Stimulated activated naive CD8-positive, alpha-beta T cell treated with anti-CD3 and anti-CD28 coated beads, Interleukin-15, Interleukin-2, amounts not matched to agents 100 U/mL and 50 U/mL, for 24 hours (primary cell): ENCODE measurements at places on chromosomes 12 and 14.
A peak's percentile ranks its signal among the peaks of the same experiment; 100 is the strongest.

- no peak for DNase-seq
Measured at GRCh38 chr12:11812241-11812585, 162.7 kb downstream of the ETV6 start.

DNA sequence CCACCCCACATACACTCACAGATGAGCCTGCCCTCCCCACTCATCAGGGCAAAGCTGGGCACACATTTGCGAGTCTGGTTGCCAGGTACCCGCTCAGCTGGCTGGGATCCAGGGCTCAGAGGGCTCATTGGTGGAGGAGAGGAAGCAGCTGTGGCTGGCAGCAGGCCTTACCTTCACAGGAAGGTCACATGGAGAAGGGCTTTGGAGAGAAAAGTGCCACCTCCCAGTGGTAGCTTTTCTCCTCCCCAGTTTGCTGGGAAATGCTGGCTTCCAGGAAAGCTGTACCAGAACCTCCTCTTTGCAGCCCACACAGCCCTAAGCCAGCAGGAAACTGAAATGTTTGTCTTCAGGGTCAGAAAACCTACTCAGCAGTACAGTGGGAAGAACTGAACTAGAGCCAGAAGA is 55.6 kb downstream of the LGMN start:
- DNase-seq = peak; percentile 27

DNA sequence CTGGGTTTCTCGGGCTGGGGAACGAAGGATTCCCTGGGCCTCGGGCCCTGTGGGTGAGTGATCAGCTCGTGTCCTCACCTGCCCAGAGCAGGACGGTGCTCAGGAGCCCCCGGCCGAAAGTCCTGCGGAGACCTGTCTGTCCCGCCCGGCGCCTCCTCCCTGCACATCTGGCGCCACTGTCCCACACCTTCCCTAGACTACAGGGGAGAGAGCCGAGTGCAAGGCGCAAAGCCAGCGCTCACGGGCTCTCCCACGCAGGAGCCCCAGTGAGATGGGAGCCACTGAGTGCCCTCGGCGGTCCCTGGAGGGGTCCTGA is 13.1 kb upstream of the TEX22 start:
- no peak for DNase-seq

DNA sequence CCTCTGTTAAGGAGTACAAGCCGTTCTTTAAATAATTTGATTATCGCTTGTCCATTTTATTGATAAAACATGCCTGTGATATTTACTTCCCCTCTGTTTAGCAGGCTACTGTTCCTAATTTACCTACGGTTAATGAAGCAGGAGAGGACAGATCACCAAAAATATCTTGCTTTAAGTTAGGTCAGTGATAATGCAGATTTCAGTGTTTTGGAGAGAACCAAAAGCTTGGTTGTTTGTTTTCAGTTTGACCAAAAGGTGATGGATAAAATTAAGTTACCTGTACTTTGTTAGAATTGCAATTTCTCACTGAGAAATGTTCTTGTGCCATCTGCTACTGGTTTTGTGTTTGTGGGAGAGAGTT is 958 bp downstream of the SPATS2 start:
- no peak for DNase-seq
